ENCODE measurements at places on chromosomes 16 and 17.

DNA sequence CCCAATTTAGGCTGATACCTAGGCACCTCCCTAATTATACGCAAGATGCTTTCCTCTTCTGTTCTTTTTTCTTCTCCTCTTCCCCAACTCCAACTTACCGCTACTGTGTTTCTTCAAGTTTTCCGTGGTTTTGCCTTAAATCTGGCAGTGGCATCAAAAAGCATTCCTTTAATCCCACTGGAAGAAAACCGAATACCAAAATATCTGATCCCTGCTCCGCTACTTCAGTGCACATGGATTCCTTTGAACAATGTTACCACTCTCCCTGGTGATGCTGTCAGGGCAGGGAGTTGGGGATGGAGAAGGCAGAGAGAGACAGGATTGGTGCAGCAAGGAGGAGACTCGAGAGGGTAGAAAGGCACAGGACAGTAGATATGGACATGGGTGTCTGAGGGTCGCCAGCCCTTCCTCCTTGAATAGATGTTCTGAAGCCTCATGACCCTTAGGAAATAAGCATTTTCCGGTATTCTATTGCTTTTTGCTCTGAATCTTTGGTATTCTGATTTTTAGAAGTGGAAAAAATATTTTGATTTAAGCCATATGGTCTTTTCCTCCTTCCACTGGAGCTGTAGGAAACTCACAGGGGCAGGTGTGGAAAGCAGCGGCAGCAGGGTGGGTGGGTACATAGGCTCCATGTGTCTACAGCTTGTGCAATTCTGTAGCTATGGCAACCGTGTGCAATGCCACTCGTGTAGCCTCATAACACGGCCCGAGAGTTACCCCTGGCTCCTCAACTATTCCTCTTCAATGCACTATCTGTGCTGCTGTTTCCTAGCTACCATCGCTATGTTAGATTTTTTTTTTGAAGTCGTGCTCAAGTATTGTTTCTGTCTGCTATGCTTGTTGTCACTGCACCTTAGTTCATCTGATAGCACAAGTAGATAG lies 32.3 kb upstream of the TANC2 start:
- no peak for DNase-seq

GRCh38 chr16:23466162-23466885 lies 13.3 kb upstream of the COG7 start:
- no peak for DNase-seq

DNA sequence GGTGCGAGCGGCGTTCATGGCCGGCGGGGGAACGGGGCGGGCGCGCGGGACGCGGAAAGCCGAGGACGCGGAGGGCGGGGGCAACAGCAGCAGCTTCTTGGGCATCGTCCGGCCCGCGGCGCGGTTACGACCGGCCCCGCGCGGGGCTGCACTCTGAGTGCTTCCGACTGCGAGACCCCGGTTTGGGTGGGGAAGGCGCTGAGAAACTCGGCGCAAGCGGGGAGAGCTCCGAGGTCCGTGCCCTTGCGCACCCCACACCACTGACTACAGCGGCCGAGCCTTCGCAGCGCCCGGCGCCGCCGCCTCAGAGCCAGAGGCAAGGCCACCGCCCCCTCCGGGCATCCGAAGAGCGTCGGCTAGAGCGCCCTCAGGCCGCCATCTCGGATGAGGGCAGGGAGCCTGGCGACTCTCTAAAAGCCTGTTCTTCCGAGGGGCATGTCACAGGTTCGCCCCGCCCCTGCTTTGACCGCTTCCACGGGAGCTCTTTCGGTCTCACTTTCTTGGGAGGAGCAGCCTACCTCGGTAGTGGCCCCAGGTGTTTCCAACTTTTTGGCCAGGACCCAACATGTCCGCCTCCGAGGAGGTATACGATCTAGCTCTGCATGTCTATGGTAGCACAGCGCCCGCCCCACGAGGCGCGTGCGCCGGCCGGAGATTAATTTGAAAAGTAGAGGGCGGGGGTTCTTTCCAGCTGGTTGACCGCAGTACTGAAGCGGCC lies at the start of gene PRPSAP1:
TSS of gene PRPSAP1 (minus strand) at position 318 of the 718 bp plus-strand sequence. CDS start at position 105, 213 bp downstream.
- peak; percentile 95 for DNase-seq

DNA sequence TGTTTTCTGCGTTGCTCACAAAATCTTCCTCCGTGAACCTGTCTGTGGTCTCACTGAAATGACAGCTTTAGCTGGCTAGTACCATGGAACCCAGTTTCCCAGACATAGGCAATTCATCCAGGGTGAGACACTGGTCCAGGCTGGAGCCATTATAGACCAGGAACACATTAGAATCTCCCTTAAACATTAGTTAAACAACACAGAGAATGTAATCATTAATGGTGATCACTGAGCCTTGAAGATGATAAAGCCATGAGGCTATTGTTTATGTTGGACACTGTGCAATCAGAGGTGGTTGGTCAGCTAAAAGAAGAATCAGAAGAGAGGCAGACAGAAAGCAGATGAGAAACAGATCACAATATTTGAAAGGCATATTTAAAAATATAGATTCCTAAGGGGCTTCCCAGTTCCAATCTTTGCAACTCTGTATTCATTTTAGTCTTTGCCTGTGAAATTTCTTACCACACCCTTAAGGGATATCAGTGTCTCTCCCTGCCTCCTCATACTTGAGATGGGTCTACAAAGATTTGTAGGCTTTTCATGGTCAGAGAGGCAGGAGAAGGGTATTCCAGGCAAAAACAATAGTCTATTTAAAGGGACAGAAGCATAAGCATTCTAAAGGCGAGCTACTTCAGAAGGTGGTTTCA lies 317.9 kb downstream of the MAP2K6 start:
- DNase-seq: no peak

- DNase-seq: no peak
Measured at GRCh38 chr16:74487634-74488495, 66.6 kb upstream of the CLEC18B start.

GRCh38 chr16:87000001-87000400 lies 317.2 kb downstream of the C16orf95 start:
- DNase-seq: no peak

- no peak for DNase-seq
Measured at GRCh38 chr17:42049834-42050392, 488 bp downstream of the C17orf113 start.

- DNase-seq: no peak
Measured at GRCh38 chr17:75684924-75685323, 17.8 kb downstream of the SAP30BP start.

DNA sequence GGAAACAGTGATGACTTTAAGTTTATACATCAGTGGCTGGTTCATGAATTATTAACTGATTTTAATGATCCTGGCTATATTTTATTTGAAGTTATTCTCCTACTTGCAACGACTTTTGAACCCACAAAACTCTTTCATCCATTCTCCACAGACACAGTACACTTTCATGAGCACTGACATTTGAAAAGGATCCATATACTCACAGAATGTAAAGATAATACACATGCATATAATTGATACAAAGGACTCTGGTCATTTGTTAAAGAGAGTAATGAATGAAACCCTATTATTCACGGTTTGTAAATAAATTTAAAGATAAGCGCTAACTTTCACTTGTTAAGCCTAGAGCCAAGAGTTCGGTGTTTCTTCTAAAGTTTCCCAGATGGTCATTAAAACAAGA lies 3.3 kb downstream of the TOX3 start:
- no peak for DNase-seq

GRCh38 chr16:79874391-79874790 lies 273.9 kb upstream of the MAF start:
- DNase-seq: no peak

- DNase-seq: no peak
Measured at GRCh38 chr17:59331929-59332748, 684 bp downstream of the YPEL2 start.

- DNase-seq: no peak
Measured at GRCh38 chr16:57343221-57343620, 15.4 kb upstream of the CCL22 start.

DNA sequence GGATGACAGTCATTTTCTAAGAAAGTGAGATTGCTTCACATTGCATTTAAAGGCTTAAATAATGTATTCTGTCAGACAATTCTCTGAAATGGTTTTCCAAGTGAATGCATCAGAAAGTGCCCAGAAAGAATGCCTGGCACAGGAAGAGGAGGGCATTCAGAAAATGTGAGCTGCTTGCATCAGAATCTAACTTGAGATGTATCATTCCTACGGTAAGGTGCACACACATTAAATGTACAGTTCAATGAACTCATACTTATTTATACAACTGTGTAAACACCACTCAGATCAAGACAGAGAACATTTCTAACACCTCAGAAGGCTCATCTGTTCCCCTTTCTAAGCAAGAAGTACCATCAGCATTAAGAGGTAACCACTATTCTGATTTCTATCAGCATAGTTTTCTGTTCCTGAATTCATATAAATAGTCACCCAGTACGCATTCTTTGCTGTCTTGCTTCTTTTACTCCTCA lies 638.0 kb downstream of the MAF start:
- DNase-seq: no peak

GRCh38 chr17:28716740-28717577 lies 709 bp downstream of the RAB34 start:
- no peak for DNase-seq

GRCh38 chr17:18217412-18218015 lies 7.9 kb upstream of the LLGL1 start:
- peak; percentile 61 for DNase-seq

GRCh38 chr17:1302761-1303160 lies 23.3 kb downstream of the TRARG1 start:
- no peak for DNase-seq

DNA sequence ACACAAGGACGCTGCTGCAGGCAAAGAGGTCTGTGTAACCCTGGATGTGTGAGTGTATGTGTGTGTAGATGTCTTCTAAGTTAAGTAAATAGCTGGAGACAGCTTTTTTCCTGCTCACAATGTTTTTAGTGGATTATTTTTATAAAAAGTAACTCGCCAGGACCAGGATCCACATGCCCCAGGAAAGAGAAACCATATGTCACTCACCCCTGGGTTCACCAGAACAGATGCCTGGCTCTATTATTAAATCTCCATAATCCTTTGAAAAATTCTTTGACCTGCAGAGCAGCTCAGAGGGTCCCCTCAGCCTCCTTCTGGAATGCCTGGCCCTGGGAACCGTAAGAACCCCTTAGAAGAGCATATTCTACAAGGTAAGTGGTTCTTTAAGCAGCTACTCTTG lies 18.0 kb downstream of the ABCC12 start:
- no peak for DNase-seq

- DNase-seq: no peak
Measured at GRCh38 chr17:70336411-70336810, 167.1 kb downstream of the KCNJ2 start.

DNA sequence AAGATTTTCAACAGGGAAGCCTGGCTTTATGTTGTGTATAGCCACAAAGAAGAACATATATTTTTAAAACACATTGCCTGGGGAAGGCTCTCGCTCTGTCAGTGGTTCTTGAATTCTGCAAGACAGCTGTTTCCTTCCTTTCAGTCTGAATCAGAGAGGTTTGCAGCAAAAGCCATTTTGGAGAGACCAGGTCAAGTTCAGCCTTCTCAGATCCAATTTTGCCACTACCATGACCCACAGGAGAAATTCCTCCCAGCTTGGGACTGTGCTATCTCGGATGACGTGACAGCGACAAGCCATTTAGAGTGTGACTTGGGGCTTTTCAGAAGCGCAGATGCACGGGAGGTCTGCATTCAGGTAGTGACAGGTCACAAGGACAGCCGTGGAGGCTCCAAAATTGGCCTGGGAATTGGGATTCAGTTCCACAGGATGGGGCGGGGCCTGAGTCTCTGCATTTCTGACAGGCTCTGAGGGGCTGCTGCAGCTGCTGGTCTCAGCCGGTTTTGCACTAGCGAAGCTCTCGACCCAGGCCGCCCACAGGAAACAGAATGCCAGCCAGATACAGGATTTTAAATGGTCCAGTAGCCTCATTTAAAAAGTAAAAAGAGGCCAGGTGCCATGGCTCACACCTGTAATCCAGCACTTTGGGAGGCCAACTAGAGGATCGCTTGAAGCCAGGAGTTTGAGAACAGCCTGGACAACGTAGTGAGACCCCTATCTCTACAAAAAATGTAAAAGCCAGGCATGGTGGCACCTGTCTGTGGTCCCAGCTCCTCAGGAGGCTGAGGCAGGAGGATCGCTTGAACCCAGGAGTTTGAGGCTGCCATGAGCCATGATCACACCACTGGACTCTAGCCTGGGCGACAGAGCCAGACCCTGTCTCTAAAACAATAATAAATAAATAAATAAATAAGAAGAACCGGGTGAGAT lies 196.6 kb upstream of the CIBAR2 start:
- DNase-seq: no peak
